ENCODE measurements at places on chromosomes 2 and 18.

GRCh38 chr18:54209471-54210180 lies 14.8 kb downstream of the MBD2 start:
- DNase-seq: no peak

- DNase-seq: no peak
Observed at GRCh38 chr2:24245986-24246776, 71.3 kb downstream of the FAM228A start.

- DNase-seq: no peak
Observed at GRCh38 chr18:73780218-73780617, 367.4 kb downstream of the FBXO15 start.

DNA sequence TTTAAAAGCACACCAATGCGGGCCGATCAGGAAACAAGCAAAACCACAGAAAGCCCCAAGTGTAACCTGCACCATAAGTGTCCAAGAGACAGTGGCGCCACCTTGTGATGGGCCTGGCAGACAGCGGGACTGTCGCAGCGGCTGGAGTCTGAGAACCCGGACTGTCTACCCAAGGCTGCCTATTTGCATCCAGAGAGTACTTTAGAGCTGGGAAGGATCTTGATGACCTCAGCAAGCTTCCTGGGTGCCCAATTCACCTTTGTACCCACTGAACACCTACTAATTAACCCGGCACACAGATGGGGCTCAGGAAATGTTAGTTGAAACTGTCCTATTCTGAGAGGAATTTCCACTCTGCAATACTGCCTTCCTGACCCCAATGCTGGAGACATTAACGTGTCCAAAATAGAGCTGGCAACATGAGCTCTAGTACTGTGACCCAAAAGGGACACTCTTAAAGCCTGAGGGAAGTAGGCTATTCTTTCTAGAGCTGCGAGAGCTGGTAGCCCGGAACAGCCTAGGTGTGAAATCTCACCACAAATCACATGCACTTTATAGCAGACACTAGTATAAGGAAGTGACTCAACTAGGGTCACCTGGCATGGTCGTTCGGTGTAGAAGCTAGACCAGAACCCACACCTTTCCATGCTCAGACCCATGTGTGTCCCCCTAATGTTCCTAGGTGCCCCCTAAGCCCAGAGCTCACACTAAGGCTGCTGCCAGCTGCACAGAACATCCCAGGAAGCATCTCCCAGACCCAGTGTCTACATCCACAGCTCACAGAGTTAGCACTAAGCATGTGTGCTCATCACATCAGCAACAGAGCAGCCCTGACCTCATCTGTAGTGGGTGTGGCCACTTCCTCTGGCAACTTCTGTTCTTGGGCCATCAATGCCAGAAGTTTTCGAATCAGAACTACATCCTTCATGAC lies 25.4 kb downstream of the POLR1A start:
- DNase-seq: peak; percentile 10

GRCh38 chr2:199216253-199216652 lies 241.5 kb downstream of the SATB2 start:
- DNase-seq: no peak

- no peak for DNase-seq
Observed at GRCh38 chr2:43143756-43144155, 82.7 kb downstream of the ZFP36L2 start.

DNA sequence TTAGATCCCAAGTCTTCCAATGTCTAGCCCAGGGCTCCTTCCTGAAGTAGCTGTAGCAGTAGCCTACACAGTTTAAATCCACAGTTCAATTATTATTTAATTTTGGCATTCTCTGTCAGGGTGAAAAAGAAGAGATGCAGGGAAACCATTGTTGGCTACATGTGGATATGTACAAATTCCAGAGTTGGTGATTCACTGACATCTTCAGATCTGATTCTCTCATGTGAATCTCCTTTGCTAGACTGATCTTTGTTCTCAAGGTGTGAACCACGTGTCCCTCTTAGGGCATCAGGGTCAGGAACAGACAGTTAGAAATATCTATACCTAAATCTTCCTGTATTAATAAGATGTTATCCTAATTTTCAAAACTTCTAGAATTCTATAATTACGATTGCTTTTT lies 36.7 kb downstream of the ADCYAP1 start:
- no peak for DNase-seq

DNA sequence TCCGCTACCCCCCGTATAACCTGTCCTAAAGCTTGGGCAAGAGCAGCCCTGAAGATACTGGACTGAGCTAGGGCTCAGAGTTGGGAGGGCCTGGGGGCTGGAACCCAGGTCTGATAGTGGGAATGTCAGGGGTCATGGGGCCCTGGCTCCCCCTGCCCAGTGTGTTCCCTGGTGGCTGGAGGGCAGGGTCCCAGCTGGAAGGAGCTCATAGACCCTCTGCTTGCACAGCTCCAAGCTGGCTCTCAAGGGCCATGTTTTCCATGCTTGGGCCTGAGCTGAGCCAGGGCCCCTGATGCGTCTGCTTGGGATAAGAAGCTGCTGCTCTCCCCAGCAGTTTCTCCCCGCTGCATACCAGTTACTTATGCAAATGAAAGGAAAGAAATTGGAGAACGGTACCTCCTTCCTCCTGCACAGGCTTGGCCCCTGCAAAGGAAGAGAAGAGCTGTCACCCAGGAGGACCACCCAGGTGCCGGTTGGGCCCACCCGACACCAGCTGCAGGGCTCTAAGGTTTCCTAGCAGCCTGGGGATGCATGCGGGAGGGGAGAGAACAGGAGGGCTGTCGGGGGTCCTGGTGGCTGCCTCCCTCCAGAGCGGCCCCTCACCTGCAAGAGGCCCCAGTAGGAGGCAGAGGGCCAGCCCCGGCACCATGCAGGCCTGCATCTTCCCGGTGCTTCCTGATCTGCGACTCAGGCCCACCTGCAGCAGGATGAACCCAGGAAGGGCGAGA lies 628 bp downstream of the OTOS start:
- no peak for DNase-seq

DNA sequence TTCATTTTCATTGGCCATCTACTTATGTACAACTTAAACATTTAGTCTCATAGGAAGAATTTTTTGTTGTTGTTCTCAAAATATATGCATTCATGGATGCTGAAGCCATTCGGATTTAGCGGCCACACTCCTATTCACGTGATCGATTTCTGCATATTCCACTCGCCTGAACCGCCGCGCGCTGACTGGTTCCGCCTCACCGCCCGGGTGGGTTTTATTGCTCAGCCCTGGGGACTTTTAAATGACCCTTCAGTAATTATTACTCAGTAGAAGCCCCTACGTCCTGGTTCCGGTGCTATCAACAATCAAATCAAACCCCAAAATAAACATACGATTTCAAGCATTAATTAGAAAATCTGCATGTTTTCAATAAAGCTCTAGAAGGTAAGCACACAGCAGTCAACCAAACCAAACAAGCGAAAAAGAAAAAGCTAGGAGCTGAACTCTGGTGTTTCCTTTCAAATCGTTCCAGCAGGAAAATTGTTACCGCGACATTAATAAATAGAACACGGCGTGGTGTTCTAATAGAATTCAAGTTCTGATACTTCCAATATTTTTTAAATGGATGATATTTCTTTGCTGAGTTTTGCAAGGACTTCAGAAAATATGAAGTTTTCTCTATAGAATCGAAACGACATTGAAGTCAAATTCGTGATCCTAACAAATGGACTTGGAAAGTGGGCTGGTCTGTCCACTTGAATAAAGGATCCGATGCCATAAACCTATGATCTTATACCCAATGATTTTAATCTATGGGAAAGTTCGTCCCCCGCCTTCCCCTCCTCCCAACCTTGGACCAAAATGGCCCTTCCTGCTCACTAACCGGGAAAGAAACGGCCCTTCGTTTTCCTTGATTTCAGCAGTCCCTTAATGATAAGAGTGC lies 9.3 kb downstream of the PAX3 start:
- no peak for DNase-seq

GRCh38 chr2:6993229-6993640 lies 76.0 kb downstream of the RNF144A start:
- DNase-seq: no peak

GRCh38 chr18:8056723-8057122 lies 489.6 kb downstream of the PTPRM start:
- DNase-seq: no peak

GRCh38 chr2:196520605-196521004 lies 118.9 kb upstream of the CCDC150 start:
- DNase-seq: no peak

DNA sequence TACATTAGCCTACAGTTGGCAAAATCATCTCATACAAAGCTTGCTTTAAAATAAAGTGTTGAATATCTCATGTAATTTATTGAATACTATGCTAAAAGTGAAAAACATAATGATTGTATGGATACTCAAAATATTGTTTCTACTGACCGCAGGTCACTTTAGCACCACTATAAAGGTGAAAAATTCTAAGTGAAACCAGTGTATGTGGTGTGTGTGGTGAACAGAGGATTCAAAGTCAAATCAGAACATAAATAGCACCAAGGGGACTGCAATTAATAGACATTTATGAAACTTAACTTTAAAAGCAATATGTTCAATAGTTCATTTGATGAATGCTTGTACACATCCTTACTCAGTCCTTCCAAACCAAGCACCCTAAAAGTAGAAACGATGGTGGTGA lies 145.8 kb downstream of the AKAIN1 start:
- no peak for DNase-seq
